ENCODE measurements at places on chromosomes 5 and 9. TPM values are rescaled to one million over a fixed set of nuclear protein-coding genes. Genes with fewer than 3 reads are reported as not detected.
A peak's percentile ranks its signal among the peaks of the same experiment; 100 is the strongest.

Gene PHF24
- polyA plus RNA-seq: 0.09 TPM

Gene LCN15
- polyA plus RNA-seq: not detected

Gene BTNL3
- polyA plus RNA-seq: 0.30 TPM

Gene PCDHGB5
- 0.82 TPM for polyA plus RNA-seq

Gene SPAAR
- polyA plus RNA-seq: 3.2 TPM

Gene CXCL14
- 414 TPM for polyA plus RNA-seq

Gene SURF6
- polyA plus RNA-seq: 16.8 TPM

Gene KCNV2
- not detected for polyA plus RNA-seq

Gene AGXT2
- 215 TPM for polyA plus RNA-seq

Gene SH3RF2
- polyA plus RNA-seq: 1.3 TPM

Gene TRIM41
- polyA plus RNA-seq: 21.8 TPM

DNA sequence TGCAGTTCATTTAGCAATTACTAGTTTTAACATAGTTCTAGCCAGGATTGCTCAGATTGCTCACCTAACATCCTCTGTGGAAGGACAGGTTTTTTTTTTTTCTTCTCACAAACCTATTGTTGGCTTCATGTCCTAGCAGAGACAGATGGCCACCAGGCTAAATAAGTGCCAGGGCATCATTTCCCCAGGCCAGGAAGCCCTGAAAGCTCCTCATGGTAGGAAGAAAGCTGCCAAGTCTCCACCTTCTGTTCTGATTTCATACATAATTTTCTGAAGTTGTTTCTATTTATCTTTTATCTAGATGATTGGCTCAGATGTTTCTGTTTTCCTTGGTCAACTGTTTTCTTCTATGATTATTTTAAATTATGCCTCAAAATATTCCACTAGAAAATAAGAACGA lies 31.0 kb downstream of the EFCAB9 start:
- DNase-seq: no peak

DNA sequence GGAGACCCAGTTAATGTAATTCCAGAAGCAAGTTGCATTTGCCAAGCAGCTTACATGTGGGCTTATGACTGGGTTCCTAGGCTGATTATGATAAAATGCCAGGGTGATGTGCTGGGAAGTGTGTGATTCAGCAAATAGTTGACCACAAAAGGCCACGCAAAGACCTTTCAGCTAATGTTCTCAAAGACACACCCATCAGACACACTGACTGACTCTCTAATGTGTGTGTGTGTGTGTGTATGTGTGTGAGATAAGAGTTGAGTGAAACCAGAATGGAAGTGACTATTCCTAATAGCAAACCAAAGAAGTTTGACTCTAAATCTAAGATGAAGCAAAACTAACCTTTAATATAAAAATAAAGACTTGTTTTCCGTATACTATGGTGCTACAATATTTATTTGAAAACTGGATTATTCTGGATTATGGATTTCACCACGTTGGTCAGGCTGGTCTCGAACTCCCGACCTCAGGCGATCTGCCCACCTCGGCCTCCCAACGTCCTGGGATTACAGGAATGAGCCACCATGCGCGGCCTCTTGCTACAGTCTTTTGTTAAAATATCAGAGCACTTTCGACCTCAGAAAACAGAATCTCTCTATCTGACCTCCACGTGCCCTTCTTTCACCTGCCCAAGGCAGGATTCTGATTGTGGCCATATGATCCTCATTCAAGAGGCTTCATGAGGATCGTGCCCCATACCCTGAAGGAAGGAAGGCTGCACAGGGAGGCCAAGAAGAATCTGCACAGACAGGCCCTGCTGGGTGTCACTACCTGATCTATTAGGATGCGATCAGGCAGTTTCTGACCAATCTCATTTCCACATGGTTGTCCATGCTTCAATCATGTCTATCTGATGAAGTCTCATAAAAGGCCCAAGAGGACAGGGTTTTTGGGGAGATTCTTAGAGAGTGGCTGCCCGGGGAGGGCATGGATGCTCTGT lies 75.6 kb downstream of the USP20 start:
- DNase-seq: no peak

- no peak for DNase-seq
Observed at GRCh38 chr5:107799306-107799705, 128.6 kb upstream of the EFNA5 start.

- no peak for DNase-seq
Observed at GRCh38 chr9:21081999-21082398, 4.3 kb upstream of the IFNB1 start.

GRCh38 chr9:134591082-134591571 lies 50.5 kb upstream of the COL5A1 start:
- DNase-seq: no peak

GRCh38 chr5:56814963-56815657 lies at the start of gene MAP3K1:
TSS of gene MAP3K1 (plus strand) at chr5:56815549. CDS start at chr5:56815574, 25 bp downstream.
- DNase-seq: peak; percentile 96

GRCh38 chr5:61084658-61085057 lies 77.6 kb downstream of the SMIM15 start:
- DNase-seq: no peak

DNA sequence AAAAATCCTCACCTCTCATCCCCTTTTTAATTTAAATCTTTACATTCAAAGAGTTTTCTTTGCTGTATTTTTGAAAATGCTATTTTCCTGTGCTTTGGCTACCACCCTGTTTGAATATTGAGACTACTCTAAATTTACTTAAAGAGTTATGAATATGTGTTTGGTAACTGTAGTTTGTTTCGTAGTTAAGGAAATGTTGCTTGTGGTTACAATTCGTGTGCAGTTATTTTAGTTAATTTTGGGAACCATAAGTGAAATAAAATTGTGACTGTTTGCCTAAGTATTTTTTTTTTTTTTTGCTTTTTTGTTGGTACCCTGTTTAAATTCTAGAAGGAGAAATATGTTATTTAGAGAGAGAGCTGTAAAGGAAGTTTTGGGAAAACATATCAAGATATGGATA lies 78.7 kb downstream of the XRCC4 start:
- no peak for DNase-seq

DNA sequence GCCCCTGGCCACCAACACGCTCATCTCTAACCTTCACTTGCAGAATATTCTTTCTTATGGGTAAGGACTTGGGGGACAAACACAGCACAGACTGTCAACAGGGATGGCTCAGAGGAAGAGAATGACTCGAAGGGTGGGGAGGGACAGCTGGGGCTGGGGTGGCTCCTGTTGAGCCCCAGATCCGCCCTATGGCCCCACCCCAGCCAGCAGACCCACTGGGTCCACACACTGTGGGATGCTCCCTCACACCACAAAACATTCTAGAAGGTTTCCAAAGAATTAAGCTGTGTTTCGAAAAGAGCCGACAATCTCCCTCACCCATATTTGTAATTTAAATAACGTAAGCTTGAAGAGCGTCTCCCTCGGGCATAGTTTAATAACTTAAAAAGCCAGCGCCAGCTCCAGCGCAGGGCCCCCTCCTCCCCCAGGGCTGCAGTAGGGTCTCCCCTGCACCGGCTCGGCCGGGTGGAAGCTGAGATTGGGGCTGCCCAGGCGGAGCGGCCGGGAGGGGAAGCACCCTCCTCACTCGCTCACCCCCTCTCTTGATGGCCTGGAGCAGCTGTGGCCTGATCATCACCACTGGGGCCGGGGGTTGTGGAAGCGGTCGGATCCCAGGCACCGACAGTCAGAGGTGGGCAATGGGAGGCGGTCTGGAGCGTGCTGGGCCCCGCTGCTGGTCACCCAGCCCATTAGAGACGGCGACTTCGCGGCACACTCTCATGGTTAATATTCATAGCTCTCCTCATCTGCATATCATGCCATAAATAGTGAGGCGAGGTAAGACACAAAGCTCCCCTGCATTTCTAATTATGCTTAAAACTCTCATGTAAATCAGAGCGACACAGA lies 37.6 kb downstream of the NACC2 start:
- no peak for DNase-seq

GRCh38 chr9:133105461-133105770 lies 15.6 kb downstream of the RALGDS start:
- DNase-seq: peak; percentile 54

GRCh38 chr9:116190637-116191396 lies 37.2 kb downstream of the PAPPA start:
- no peak for DNase-seq

DNA sequence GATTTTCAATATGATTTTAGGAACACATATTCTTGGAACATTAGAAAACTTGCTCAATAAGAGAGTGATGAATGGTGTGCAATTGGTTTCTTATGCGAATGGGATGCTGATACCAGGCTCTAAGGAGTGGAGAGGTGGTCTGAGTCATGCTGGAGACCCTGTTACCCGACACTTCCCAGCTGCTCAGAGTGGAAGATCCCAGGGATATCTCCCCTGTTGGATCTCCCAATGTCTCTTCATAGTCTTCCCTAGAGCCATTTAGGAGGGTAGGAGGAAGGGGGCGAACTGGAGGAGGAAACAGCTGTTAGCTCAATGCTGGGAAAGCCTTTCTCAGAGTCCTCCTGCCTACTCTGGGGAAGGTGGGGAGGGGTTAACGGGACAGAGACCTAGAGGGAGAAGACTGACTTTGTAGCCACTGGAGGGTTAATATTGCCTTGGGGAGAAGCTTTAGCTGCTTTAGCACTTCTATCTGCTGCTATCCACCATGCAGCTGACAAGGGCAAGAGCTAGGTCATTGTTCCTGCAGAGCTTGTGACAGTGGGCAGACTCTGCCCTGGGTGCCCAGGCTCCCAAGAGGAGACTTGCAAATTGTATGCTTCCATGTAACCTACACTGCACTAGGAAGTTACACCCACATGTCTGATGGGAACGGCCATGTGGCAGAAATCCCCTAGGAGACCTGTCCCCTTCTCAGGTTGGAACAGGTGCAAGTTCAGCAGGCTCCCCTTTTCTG lies 301.0 kb downstream of the GADD45G start:
- DNase-seq: no peak

- no peak for DNase-seq
Observed at GRCh38 chr9:125431741-125432271, 170.2 kb downstream of the GAPVD1 start.

DNA sequence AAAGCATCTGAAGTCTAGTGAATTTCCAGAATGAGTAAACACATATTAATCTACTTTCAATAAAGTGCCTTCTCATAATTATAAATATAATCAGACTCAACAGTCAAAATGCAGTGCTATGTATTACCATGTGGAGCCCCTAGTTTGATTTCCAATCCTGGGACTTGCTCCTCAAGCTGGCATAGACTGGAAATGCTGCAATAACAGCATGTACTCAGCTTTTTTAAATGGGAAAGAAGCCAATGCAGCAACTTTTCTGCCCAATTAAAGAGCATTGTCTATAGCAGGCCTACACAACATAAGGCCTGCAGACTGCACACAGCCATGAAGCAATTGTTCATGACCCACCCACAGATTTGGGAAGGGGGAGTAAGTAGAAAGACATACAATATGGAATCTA lies 103.2 kb downstream of the NR2F1-AS1 start:
- DNase-seq: no peak

GRCh38 chr5:103741984-103742383 lies 179.4 kb upstream of the NUDT12 start:
- no peak for DNase-seq

DNA sequence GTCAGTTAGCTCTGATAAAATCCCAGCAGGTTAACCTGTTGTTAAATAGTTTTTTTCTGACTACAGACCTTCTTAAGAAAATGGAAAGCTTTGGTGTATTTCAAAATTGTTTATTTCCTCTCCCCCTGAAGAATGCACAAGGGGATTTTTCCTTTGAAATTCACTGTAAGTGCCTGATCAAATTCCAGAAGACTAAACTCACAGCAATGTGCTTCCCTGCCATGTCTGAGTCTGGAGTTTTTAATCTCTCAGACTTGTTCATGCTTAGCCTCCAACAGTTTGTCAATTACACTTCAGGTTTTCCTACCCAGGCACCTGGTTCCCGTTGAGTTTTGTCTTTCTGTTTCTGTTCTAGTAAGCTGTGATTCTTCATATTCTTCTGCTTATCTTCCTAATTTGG lies 961.6 kb upstream of the CDH18 start:
- no peak for DNase-seq

DNA sequence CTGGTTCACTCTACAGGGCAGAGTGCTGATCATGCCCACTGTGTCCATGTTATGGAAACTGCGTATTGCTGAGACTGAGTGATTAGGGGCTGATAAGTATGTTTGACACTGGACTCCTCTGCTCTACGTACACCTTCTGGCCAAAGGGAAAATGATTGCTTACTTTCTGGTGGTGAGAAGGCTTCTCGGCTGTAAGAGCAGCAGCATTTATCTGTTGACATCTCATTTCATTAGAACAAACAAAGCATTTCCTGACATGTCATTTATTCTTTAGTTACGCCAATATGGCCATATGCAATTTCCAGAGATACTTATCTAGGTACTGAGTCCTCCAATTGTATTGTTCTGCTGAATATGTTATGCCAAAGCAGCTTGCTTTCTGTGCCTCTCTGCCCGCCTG lies 5.6 kb downstream of the FAXDC2 start:
- no peak for DNase-seq

DNA sequence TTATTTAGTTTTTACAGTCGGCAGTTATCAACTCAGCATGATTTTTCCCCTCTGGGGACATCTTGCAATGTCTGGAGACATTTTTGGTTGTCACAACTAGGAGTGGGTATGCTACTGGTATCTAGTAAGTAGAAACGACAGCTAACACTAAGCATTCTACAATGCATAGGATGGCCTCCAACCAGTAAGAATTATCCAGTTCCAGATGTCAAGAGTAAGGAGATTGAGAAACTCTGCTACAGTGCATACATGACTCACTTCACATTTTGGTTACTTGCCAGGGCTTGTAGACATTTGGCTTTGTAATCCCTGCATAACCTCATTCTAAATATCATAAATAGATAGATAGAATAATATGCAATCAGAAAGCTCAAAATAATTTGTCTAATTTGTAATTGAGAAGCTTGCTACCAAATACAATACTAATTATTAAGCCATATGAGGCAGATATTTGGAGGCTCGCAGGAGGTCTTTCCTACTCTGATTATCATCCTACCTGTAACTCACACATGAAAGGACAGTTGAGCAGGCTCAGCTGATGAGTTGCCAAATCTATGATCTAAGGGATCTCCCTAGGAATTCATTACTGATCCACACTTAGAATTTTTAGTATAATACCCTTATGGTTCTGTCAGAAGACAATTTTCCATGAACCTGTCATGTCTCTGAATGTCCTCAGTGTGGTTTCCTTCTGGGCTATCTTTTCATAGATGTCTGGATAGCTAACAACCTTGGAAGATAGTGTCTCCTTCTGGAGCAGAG lies 346.9 kb upstream of the TLE4 start:
- no peak for DNase-seq

- DNase-seq: no peak
Observed at GRCh38 chr9:78443946-78444345, 147.0 kb downstream of the PSAT1 start.

GRCh38 chr5:31916327-31916726 lies 257.8 kb downstream of the GOLPH3 start:
- no peak for DNase-seq

- no peak for DNase-seq
Observed at GRCh38 chr5:39628348-39628747, 203.6 kb upstream of the DAB2 start.

- no peak for DNase-seq
Observed at GRCh38 chr9:131107760-131108159, 11.4 kb downstream of the AIF1L start.

DNA sequence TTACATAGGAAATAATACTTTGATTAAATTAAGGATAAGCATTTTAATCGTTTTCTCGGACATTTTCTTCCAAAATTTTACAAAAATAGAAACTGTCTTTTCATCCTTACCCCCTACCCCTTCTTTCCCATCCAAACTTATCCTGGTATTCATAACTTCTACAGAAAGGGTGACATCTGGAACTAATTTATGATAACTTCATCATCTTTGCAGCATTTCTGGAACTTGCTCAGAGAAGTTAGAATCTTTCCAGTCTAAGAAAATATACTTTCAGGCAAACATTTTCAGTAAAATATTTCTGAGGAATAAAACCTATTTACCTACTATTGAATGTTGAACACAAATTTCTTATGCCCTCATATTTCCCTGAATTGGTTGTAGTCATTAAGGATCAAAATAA lies 309.0 kb downstream of the MAN2A1 start:
- DNase-seq: no peak
